ENCODE measurements at places on chromosomes 5 and 9.

- no peak for DNase-seq
These were observed 112.1 kb downstream of the ST8SIA4 start for GRCh38 chr5:100790951-100791350.

- no peak for DNase-seq
These were observed 9.1 kb downstream of the SWI5 start for GRCh38 chr9:128285033-128285784.

DNA sequence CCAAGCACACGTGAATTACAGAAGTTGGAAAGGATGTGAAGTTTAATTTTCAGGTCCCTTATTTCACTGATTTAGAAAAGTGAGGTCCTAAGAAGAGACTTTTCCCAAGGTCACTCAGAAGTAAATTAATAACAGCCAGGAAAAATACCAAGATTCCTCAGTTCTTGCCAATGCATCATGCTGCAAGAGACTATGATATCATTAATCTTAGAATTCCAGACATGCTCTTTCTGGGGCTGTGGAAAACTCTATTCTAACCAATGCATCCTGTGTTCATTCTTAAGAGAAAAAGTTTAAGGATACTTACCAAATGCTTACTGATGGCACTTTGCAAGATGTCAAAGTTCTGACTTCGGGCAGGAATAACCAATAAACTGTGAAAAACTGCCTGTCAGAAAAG is 42.8 kb downstream of the TEX10 start:
- DNase-seq, result no peak

- DNase-seq, result no peak
These were observed 126.4 kb downstream of the CMYA5 start for GRCh38 chr5:79816014-79816413.

DNA sequence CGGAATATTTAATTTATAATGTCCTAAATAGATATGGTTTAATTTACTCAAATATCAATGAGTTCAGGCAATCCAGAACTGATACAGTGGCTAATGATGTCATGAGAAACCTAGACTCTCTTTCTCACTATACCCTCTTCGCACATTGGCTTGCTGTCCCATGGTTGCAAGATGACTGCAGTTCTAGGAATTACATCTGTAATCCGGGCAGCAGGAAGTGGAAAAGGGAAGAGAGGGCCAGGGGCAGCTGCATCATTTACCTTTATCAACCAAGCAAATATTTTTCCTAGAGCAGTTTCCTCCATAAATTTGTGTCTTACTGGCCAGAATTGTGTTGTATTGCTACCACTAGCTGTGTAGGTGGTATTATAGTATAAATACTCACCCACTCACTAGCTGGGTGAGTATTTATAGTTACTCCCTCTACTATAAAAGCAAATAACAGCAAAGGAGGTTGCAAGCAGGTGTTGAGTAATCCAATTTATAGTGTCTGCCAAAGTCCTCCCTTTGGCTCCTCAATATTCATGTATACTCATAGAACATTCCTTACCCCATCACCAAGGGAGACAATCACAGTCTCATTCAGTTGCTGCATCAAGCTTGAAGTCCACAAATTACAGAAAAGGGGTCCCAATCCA is 168.8 kb downstream of the DROSHA start:
- no peak for DNase-seq

DNA sequence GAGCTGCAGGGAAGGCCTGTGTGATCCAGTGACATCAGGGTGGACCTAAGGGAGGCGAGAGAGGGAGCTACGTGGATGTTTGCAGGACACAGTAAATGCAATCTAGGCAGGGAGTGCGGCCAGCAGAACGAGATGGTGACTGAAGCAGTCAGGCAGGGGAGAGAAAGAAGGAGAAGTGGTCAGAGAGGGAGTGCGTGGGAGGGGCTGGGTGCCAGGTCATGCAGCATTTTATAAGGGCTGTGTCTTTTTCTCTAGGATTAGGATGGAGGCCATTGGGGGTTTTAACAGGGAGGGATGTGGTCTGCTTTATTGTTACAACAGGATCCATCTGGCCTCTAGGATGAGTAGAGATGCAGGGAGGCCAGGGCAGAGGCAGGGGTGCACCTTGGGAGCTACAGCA is 80.4 kb downstream of the DCP2 start:
- DNase-seq, result no peak

- no peak for DNase-seq
These were observed 25.1 kb downstream of the RAPGEF1 start for GRCh38 chr9:131714821-131715220.

DNA sequence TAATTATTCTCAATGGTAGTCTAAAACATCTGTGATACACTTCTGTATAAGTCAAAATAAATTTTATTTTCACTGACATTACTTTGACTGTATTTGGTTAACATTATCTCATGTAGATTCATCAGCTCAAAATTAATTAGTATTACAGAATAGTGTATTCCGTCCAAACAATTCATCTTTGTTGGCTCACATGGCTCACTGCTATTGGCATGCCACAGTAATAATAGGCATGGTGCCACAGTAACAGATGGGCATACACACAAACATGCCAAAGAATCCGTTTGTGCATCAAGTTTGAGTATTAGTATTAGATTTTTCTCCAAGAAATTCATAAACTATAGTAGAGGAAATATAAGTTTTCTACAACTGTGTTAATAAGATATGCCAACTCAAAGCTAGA is 14.2 kb downstream of the AP3B1 start:
- DNase-seq, result no peak

GRCh38 chr5:65674749-65675148 is 47.2 kb downstream of the SGTB start:
- DNase-seq, result no peak
